GM06990 (cell line): ENCODE measurements at places on chromosomes 1 and 21.

DNA sequence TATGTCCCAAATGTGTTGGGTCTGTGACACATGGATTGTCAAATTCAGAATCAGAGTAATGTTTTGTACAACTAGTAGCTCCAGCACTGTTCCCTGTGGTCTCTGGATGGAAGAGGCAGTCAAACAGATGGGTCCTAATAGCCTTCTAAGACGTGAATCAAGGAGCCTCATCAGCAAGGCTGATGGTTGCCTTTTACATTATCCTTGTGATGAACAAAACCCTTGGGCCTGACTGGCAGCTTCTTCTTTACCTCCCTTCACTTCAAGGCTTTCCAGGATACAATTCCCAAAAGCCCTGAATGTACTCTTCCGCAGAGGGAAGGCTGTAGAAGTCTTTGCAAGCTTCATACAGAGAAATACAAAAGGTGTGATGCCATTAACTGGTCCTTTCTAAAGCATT, 633.3 kb downstream of the USP25 start:
- DNase-seq: no peak

DNA sequence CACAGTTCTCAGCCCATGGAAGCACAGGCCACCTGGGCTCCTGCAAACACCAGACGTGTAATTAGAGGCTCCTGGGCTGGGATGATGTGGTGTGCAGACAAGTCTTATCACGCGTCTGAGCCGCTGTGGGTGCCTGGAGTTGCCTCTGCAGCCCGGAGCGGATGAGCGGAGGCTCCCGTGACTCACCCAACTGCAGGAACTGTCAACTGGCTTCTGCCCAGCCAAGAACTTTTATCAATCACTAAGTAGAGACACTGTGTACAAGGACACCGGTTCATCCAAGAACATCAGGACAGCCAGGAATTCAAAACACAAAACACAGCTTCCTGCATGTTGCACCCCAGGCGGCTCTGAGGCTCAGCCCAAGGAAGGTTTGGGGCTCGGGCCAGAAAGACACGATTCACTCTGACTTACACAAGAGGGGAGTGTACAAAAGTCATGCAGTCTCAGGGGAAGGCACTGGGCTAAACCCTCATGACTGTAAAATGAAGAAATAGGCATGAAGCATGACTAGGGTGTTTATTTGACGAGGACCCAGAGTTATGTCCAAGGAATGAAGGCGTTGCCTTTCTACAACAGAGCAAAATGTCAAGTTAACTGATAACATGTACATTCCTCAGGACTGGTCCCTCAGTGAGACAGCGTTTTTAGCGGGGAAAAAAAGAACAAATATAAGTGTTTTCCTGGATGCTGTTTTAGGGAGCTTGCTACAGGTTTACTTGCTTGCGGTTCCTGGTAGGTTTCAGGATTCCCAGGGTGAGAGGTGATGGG, 21.1 kb downstream of the ERRFI1 start:
- no peak for DNase-seq

- DNase-seq: no peak
Measured at GRCh38 chr1:87399264-87399663, 70.6 kb downstream of the LMO4 start.

- DNase-seq: no peak
Measured at GRCh38 chr1:107990606-107991005, 25.6 kb upstream of the VAV3 start.

DNA sequence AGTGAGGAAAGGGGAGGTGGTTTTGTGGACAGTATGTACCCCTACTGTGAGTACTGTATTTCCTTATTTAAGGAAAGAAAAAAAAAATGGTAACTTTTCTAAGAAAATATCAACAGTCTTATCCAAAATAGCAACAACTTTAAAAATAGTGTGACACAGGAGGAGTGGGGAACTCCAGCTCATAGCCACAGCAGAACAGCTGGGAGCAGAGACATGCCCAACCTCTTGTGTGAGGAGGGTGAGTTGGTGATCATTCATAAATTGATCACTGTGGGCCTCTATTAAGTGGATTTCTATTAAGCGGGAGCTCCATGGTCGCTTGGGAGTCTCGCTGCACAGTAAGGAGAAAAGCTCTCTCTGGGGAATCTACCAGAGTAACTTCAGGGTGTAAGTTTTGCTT, 158.8 kb upstream of the DUSP10 start:
- no peak for DNase-seq

- DNase-seq: no peak
Measured at GRCh38 chr1:938088-938683, 14.5 kb downstream of the SAMD11 start.

- no peak for DNase-seq
Measured at GRCh38 chr1:155107309-155108264, 20.1 kb upstream of the EFNA1 start.

DNA sequence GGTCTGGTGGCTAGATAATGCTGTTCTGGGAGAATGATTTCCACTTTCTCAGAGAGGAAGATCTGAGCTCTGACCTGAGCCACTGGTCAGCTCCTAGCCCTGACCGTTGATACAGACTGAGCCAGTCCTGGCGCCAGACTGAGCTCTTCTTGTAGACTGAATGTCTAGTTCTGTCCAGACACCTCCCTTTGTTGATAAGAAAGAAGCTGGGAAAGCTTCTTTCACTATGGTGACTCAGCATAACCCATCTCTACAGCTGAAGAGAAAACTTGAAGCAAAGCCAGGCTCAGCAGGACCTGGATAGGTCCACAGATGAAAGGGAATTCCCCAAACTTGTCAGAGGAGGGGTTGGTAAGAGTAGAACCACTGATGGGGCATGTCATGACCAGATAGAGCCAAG, 9.9 kb upstream of the TRABD2B start:
- DNase-seq: no peak

GRCh38 chr21:46585191-46585953, 19.5 kb downstream of the S100B start:
- no peak for DNase-seq

- DNase-seq: no peak
Measured at GRCh38 chr1:234213658-234214128, 159.6 kb upstream of the COA6 start.

DNA sequence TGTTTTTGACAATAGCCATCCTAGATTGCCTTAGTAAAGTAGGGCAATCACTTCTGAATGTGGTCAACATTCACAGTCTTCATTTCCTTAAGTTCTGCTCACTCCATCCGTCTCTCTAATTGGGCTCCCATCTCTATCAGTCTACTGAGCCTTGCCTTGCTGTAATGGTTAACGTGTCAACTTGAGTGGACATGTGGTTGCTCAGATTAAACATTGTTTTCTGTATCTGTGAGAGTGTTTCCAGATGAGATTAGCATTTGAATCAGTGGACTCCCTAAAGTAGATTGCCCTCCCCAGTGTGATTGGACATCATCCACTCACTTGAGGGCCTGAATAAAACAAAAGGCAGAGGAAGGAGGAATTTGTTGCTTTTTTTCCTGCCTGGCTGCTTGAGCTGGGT, 26.4 kb downstream of the C1orf216 start:
- no peak for DNase-seq
